ENCODE measurements at places on chromosomes 1 and 21. TPM values are rescaled to one million over a fixed set of nuclear protein-coding genes. Genes with fewer than 3 reads are reported as not detected.

The CDC20 gene
- total RNA-seq: 200 TPM

The NTMT2 gene
- not detected for total RNA-seq

The IL10 gene
- total RNA-seq: not detected

The PDPN gene
- total RNA-seq: not detected

Measured in A549 treated with CORT108297 at 1 μM for 4 hours (cell line).